ENCODE measurements at places on chromosomes 16 and 17.

- DNase-seq: no peak
Measured at GRCh38 chr16:4386451-4386805, 14.8 kb downstream of the VASN start.

GRCh38 chr17:2954898-2955445, 108.4 kb downstream of the OR1D5 start:
- DNase-seq: no peak

DNA sequence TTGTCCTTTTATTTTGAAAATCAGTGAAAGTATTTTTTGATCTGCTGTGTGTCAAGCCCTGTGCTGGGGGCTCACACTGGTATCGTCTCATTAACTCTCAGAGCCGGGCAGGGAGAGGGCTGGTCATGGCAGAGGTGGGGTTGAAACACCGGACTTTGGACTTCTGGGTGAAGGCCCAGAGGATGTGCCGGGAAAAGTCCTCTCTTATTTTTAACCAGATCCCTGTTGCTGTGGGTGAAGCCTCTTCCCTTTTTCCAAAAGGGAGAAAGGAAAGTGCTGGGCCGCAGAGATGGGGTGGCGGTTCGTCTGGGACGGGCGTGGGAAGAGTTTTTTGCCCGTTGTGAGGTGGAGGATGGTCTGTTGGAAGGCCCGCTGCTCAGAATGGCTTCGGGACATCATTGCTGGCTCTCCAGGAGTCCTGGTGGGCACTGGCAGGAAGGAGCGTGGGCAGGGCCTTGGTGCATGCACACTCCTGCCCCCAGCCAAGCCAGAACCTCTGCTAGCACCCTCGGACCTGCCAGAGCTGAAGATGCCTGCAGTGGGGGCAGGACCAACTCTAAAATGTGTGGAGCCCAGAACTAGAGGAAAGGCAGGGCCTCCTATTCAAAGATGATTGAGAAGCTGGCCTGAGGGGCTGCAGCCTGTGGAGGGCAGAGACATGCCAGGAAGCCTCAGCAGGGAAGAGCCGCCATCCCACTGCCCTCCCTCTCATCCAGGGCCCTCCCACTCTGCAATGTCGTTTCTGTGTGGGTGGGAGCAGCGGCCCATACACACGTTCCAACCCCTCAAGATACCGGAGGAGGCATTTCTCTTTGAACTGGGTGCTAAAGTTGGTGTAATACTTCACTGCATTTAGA, 213.2 kb downstream of the CCDC182 start:
- DNase-seq: no peak

DNA sequence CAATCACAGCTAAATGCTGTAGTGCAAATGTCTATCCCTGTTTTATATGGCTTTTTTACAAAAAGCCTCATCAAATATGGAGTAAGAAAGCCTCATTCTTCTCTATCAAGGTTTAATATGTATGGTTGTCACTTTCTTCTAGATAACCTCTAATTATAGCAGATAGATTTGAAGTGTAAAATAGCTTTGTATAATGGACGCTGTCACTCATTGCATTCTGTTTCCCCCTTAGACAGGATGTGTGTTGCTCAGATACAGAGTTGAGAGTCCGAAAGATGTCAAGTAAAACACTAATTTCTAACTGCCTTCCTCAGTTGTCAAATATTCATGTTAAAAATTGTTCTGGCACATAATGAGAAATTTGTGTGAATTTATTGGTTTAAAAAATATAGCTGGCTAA, 88.0 kb downstream of the NLK start:
- no peak for DNase-seq

- no peak for DNase-seq
Measured at GRCh38 chr16:74825941-74826340, 51.3 kb upstream of the FA2H start.

GRCh38 chr16:1192384-1193073, 32.5 kb downstream of the TPSG1 start:
- no peak for DNase-seq

DNA sequence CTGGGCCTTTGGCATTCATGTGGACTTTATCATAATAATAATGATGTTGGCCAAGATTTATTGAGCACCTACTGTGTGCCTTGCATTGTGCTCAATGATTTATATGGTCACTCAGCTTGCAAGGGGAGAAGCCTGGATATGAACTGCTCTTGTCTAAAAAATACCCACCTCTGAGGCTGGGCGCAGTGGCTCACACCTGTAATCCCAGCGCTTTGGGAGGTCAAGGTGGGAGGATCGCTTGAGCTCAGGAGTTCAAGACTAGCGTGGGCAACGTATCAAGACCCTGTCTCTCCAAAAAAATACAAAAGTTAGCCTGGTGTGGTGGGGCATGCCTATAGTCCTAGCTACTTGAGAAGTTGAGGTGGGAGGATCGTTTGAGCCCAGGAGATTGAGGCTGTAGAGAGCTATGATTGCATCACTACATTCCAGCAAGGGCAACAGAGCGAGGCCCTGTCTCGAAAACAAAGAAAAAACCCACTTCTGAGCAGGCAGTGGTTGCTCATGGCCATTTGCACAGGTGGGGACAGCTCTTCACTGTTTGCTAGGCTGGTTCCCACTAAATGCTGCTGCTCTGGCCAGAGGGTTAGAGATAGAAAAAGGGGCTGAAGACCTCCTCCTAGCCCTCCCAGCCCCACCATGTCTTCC, 4.3 kb upstream of the ADGRG1 start:
- no peak for DNase-seq

GRCh38 chr16:57882792-57883191, 80.5 kb upstream of the KIFC3 start:
- DNase-seq: no peak

DNA sequence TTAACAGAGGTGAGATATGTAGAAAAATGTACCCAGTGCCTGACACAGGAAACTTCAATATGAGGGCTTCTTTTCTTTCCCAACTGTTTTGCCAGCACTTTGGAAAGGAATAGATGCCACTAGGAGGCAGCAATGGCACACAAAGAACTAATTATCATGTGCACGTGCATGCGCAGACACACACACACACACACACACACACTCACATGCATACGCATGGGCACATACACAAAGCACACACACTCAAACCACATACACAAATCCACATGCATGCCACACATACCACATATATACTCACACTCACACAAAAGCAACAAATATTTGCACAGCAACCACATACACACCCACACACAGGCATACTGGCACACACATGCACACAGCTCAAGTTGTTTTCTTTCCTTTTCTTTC, 8.8 kb upstream of the CEP112 start:
- no peak for DNase-seq

- no peak for DNase-seq
Measured at GRCh38 chr17:6686026-6686425, 27.1 kb downstream of the SLC13A5 start.

GRCh38 chr17:66228887-66229782, at the start of gene APOH:
APOH (minus strand) TSS chr17:66229415; CDS start chr17:66229379, 36 bp downstream.
- DNase-seq: no peak

DNA sequence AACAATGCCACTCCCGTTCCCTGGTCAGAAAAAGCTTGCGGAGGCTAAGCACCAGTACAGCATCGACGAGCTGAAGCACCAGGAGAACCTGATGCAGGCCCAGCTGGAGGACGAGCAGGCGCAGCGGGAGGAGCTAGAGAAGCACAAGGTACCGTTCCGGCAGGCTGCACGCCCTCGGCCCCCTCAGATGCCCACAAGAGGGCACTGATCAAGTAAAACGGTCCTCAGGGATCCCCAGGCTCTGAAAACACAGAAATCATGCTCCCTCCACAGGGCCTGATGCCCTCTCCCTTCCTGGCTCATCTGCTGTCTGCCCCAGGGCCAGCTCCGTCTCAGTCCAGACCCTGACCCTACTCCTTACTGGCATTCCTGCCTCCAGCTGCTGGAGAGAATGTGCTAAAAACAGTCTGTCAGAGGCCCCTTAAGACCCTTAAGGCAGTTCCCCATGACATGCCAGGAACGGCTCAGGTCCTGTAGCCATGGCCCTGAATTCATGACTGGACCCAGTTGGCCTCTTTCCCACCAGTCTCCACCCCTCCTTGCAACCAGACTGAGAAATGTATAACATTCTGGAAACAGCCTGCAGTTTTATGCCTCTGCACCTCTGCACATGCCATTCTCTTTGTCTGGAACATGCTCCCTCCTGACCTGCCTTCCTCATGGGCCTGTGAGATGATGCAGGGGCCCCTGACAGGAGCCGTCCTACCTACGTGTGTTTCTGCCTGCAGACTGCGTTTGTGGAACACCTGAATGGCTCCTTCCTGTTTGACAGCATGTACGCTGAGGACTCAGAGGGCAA, 21.8 kb downstream of the DRC3 start:
- DNase-seq: no peak

GRCh38 chr17:7137171-7137943, 22.7 kb upstream of the ASGR2 start:
- no peak for DNase-seq

GRCh38 chr16:635573-636205, 416 bp downstream of the METTL26 start:
- DNase-seq: no peak

DNA sequence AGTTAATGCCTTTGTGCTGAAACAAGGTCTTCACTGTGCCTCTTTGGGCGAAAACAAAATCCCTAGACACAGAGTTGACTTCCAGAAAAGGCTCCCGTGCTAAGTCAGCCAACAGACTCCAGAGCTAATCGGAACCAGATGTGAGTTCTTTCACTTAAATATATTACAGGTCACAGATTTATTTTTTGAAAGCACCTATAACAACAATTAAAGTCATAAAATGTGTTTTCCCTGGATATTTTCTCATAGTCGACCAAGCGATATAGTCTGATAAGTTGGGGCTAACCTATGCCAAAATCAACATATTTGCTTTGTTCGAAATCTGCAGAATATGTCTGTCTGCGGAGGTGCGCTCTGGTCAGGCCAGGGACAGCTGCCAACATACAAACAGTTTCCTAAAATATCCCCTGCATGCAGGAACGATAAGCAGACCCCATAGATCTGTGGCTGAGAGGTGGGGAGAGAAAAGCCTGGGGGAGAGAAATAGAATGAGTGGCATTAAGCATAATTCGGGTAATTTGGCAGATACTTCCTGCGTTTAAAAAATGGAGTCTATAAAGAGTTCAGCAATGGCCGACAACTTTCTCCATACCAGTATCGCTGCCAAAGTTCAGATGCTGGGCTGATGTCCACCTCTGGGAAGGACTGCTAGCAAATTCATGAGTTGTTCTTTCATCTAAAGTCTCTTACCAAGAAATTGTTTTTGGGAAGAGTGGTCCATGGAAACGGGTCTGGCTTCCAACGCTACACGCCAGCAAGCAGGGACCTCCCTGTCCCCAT, 50.8 kb upstream of the MYH10 start:
- DNase-seq: no peak

GRCh38 chr17:27810902-27811557, 10.7 kb upstream of the NOS2 start:
- DNase-seq: no peak

DNA sequence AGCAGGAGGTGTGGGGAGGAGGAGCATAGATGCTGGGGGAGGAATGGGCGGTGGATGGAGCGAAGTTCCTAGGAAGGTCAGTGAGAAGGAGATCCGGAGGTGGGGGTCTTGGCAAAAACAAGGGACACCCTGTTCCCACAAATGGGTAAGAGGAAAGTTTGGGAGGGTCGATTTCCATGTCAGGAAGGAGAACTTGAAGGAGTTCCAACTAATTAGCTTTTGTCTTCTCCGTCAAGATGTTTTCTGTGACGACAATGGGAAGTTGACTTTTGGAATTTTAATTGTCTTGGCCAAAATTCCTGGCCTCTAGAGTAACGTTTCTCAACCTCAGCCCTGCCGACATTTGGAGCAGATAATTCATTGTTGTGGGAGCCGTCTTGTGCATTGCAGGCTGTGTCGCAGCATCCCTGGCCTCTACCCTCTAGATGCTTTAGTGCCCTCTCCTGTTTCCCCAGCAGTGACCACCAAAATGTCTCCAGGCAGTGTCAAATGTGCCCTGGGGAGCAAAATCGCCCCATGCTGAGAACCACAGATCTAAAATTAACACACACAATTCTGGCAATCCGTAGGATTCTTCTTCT, 97.1 kb downstream of the PITPNC1 start:
- no peak for DNase-seq

DNA sequence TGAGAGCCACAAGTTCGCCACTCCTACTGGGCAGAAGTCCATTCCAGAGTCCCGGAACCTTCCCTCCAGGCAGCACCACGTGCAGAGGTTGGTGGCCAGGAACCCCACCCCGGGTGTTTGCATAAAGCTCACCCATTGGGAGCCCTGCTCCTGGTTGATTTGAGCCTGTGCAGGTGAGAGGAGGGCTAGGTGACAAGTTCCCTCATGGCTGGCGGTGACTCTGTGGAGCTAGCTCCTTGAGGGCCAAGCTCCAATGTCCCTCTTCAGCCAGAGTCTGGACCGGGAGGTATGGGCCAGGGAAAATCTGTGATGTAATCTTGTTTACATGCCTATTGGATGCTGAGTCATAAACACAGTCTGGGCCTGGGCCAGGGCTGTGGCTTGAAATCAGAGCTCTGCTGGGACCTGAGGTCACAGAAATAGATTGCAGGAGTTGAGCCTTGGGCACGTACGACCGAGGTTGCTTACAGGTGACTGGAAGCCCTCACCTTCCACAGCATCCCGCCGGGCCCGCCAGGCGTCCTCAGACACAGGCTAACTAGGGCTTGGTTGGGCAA, 118.9 kb downstream of the AATF start:
- no peak for DNase-seq

DNA sequence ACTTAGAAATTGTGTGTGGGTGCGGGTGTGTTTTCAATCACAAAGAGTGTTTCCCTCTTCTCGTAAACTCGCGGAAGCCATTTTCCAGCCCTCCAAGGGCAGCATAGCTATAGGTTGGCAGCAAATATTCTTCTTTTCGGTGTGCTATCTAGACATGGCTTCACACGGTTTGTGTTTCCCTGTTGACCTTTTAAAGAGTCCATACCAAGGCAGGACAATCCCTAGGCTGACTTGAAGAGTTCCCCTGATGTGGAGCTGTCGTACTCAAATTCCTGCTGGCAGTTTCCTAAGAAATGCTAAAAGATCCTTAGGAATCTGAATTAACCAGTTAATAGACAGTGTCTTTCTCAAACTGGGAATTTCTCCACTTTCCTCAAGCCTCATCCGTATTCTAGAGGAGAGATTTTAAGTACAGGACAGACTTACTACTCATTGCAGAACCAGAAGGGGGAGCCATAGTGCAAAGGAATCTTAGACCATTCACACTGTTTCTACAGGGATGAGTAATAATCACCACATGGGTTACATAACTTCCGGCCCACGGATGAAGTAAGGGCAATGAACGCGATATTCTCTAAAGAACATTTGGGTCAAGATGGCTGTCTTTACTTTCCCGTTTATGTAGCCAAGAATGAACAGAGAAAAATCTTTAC, 288.6 kb upstream of the ELAC2 start:
- DNase-seq: no peak

GRCh38 chr16:55506083-55506482, 2.8 kb upstream of the LPCAT2 start:
- no peak for DNase-seq

- no peak for DNase-seq
Measured at GRCh38 chr16:54878301-54878700, 52.4 kb upstream of the IRX5 start.

DNA sequence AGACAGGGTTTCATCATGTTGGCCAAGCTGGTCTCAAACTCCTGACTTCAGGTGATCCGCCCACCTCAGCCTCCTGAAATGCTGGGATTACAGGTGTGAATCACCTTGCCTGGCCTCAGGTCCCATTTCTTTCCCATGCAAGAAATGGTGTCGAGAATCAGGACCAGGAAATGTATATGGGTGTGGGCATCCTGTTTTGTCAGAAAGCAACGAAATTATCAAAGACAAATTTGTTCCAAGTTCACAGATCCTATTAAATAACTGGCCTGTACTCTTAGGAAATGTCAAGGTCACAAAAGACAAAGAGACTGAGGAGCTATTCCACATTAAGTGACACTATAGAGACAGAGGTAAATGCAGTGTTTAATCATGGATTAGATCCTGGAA, 17.1 kb upstream of the ST6GALNAC1 start:
- DNase-seq: no peak
